NCI-H1417 treated with DMSO at 0.1 percent for 48 hours (cell line): ENCODE measurements at places on chromosomes 1 and 21.
A peak's percentile ranks its signal among the peaks of the same experiment; 100 is the strongest.

- DNase-seq = no peak
Observed at GRCh38 chr1:180901076-180901990, 11.4 kb upstream of the KIAA1614 start.

GRCh38 chr1:112637254-112638109 lies 17.9 kb downstream of the CAPZA1 start:
- DNase-seq = no peak

DNA sequence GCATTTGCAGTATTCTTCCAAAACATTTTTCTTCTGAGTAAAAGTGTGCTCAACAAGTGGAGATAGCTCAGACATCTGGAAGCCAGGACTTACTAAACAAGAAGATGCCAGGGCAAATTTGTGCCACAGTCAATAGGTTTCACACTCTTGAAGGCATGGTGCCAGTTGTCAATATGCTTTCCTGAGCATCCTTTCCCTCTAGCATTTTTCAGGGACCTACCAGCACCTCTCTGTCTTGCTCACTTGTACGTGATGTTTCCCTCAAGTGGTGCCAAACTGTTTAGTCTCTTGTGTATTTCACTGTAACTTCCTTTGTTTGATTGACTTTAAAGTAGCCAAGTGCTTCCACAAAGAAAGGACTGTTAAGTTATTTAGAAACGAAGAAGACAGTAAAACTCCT lies 194.0 kb upstream of the SGIP1 start:
- DNase-seq = no peak

GRCh38 chr1:227915564-227916553 lies 31.9 kb downstream of the WNT9A start:
- DNase-seq = no peak

DNA sequence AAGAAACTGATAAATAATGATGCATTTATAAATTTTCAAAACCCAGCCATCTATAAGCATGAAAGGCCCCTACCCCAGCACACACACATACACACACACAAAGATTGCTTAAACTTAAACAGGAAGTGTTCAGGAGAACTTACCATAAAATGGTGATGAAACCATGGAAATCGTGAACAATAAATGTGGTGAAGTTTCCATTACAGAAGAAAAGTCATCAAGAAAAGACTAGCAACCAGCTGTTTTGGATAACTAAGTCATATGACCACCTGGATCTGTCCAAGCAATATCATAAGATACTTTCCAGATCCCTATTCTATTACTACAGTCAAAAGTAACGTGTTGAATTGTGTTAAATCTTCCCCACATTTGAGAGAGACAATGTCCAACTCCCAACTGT lies 24.1 kb downstream of the RGS5 start:
- DNase-seq = no peak

- DNase-seq = no peak
Observed at GRCh38 chr1:23527900-23528249, 3.2 kb downstream of the E2F2 start.

DNA sequence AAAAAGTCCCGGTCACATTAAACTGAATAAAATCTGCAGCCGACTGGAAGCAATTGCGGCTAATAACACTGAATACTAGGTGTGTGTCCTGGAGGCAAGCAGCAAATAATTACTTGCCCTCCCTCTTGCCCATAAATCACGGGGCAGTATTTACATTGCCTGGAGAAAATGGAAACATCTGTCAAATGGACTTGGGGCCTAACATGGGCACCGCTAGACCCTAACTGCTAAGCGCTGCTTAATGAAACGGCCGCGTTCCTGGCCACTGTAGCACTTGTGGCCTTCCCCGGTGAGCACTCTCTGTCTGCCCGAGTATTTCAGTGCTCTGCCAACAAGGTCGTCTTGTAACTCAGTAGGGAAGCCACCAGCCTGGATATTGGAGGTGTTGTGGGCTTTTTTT lies 23.9 kb upstream of the KNCN start:
- peak; percentile 93 for DNase-seq

DNA sequence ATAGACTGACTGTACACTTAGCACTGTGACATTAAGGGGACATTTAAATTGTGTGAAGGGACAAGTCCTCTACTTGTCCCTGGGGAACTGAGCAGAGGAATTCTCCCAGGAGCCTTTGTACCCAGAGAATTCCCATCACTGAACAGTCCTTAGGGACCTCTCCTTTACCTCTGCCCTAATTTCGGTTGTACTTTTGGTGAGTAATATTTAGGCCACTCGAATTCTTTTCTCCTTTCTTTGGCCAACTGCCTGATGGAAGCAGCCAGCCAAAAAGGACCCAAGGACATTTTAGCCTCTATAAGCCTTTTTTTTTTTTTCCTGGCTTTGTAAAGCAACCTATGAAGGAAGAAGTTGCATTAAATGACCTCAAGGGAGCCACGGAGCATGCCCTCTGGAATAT lies 71.5 kb downstream of the NR5A2 start:
- DNase-seq = no peak

DNA sequence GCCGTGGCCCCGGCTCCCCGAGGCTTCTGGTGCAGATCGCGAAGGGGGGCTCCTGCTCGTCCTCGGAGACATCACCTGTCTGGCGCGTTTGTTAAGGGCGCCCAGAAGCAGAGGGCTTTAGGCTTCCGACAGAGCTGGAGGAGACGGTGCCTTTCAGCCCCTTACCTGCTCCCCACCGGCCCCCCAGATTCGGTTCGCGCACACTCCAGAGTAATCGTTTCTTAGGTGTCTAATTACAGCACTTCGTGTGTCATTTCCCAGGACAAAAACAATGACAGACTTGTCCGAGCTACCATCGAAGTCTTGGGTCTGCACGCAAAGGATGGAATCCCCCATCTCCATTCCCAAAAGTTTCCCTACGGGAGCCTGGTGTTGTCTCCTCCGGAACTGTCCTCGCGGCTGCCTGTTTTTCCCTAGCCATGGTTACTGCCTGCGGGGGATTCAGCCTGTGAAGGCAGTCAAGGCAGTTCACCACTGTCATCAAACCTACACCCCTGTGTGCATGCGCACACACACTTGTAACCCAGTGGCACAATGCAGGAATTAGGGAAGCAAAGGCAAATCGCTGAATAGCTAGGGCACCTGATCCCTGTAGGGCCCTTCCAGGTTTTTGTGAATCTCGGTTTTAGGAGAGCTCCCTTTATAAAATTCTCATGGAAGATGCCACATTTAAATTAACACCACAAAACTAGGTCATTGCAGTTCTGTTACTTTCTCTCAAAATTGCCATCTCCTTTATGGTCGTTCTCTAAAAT lies 738 bp upstream of the CDC42BPA start:
- no peak for DNase-seq

GRCh38 chr21:16186742-16187141 lies 457.0 kb downstream of the USP25 start:
- DNase-seq = no peak

GRCh38 chr1:17304151-17304825 lies 3.7 kb upstream of the PADI4 start:
- no peak for DNase-seq

DNA sequence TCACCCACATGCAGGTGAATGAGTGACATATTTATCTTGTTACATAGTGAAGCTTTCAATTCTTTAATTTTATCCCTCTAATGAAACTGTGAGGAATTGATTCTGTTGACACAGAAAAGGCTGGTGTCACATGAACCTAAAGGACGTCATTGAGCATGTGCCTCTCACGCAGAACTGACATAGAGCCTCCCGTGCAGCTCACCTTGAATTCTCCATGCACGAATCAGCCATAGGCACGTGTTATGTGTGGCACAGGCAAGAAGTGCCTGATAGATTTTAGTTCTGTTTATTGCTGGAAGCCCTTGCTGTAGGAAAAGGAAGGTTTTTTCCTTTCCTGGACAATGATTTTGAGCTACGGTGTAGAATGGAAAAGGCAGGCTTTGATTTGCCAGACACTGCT lies 11.3 kb downstream of the ADARB1 start:
- DNase-seq = no peak

- no peak for DNase-seq
Observed at GRCh38 chr1:48000883-48001282, 3.7 kb upstream of the TRABD2B start.

DNA sequence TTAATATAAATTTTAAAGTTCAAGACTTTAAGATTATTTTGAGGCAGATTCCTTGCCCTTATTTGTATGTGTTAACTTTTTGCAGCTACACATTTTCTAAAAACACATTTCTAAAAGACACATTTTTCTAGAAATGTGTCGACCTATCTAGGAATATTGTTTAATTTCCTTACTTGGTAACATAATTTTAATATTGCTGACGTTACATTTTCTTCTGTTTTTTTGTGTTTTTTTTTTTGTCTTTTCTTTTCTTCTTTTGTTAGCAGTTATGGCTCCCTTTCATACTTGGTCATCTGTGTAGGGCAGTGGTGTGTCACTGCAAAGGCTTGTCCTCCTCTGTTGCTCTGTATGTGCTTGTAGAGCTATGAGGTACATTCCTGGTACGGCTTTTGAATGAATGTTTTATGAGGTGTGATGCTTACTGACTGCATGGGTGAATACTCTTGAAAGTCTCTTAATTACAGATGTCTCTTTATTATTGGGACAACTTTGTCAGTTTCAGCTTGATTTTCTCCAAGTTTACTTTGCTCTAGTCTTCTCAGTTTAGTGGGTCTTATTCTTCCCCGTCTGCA lies 30.1 kb downstream of the LRRC8D start:
- no peak for DNase-seq

DNA sequence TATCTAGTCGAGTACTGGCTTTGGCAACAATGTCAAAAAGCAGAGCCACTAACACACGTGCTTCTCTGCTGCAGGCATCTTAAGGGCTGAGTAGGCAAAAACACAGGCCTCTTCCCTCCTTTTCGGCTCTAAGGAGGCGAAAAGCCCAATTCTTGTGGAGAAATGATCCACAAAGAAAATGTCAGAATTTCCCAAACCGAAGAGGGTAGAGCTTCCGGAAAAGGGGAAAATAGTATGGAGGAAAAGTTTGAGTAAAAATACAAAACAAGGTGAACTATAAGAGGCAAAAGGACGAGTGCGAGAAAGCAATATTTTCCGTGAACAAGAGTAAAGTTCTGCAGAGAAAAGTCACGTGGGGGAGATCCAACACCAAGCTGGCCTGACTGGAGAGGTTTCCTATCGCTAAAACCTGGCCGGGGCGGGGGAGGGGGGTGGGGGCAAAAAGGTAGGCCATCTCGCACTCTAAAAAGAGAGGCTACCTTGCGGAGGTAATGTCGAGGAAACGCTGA lies 551 bp downstream of the ZRANB2 start:
- DNase-seq = no peak

DNA sequence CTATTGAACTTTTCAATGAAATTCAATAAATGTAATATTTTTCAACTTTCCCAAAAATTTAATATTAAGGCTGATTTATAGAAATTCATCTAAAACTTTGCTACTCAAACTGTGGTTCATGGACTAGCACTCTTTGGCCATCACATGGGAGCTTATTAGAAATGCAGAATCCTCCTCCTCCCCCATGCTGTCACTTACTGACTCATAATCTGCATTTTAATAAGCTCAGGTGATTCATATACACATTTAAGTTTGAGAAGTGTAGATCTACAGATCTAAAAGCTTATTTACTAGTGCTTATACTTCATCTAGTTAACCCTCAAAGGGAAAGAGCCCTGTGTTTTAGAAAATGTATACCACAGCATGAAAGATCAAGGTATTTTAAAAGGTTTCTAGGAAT lies 84.3 kb downstream of the HS2ST1 start:
- no peak for DNase-seq

GRCh38 chr21:24025101-24025500 lies 1582.2 kb downstream of the MRPL39 start:
- DNase-seq = no peak

- DNase-seq = peak; percentile 59
Observed at GRCh38 chr1:42340901-42341300, 5.9 kb upstream of the FOXJ3 start.

GRCh38 chr1:177181280-177181630 lies 10.5 kb downstream of the BRINP2 start:
- DNase-seq = no peak

DNA sequence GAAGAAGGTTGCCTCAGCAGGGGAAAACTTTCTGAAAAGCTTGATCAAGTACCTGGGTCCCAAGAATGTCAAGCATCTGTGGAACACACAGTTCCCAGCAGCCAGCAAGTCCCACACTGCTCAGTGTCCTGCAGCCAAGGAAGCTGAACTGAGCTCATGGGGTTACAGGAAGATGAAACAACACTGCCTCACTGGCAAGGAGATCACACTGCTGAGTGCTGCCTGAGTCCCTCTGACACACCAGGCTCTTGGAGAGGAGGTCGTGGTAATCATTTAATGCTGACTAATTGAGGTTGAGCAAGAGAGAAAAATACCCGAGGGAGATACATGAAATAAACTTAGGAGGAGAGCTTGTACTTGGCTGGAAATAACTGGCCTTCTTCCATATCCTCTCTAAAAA lies 75.2 kb downstream of the MPZL1 start:
- DNase-seq = no peak

DNA sequence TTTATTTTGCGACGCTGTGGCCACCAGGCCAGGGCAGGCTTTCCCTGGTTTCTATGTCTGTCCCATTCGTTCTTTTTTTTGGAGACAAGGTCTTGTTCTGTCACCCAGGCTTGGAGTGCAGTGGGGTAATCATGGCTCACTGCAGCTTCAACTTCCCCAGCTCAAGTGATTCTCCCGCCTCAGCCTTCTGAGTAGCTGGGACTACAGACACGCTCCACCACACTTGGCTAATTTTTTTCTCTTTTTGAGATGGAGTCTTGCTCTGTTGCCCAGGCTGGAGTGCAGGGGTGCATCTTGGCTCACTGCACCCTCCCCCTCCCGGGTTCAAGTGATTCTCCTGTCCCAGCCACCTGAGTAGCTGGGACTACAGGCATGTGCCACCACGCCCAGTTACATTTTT lies 43.4 kb upstream of the WNT4 start:
- DNase-seq = no peak

DNA sequence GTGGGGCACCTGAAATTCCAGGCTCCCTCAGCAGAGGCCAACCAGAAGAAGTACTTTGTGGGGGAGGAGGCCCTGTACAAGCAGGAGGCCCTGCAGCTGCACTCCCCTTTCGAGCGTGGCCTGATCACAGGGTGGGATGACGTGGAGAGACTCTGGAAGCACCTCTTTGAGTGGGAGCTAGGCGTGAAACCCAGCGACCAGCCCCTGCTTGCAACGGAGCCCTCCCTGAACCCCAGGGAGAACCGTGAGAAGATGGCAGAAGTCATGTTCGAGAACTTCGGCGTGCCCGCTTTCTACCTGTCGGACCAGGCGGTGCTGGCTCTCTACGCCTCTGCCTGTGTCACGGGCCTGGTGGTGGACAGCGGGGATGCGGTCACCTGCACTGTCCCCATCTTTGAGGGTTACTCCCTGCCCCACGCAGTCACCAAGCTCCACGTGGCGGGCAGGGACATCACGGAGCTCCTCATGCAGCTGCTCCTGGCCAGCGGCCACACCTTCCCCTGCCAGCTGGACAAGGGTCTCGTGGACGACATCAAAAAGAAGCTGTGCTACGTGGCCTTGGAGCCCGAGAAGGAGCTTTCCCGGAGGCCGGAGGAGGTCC lies 634 bp downstream of the ACTRT2 start:
- no peak for DNase-seq

- no peak for DNase-seq
Observed at GRCh38 chr1:11918799-11919519, 7.3 kb downstream of the KIAA2013 start.

DNA sequence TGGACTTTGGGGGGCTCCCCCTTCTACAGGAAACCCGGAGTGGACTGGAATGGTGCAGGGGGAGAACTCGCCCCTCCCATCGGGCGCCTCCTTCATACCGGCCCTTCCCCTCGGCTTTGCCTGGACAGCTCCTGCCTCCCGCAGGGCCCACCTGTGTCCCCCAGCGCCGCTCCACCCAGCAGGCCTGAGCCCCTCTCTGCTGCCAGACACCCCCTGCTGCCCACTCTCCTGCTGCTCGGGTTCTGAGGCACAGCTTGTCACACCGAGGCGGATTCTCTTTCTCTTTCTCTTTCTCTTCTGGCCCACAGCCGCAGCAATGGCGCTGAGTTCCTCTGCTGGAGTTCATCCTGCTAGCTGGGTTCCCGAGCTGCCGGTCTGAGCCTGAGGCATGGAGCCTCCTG lies at the start of gene TNFRSF14:
TSS of gene TNFRSF14 (plus strand) at position 95 of the 401 bp plus-strand sequence. CDS start at position 389, 294 bp downstream.
- no peak for DNase-seq
